ENCODE measurements at places on chromosomes 5 and 9. TPM values are rescaled to one million over a fixed set of nuclear protein-coding genes. Genes with fewer than 3 reads are reported as not detected.

HTR1A gene
- not detected for total RNA-seq

NELFB gene
- total RNA-seq, result 20.9 TPM

MZB1 gene
- 2.9 TPM for total RNA-seq

PAEP gene
- total RNA-seq, result not detected

ORM2 gene
- not detected for total RNA-seq

TIMD4 gene
- total RNA-seq, result 3.3 TPM

PCYOX1L gene
- total RNA-seq, result 9.2 TPM

BNC2 gene
- 2.5 TPM for total RNA-seq

PCDHB4 gene
- total RNA-seq, result not detected

SPATA31D4 gene
- not detected for total RNA-seq

TBC1D9B gene
- total RNA-seq, result 36.2 TPM

ZDHHC11B gene
- total RNA-seq, result 0.73 TPM

ECSCR gene
- total RNA-seq, result not detected

C9 gene
- not detected for total RNA-seq

C5orf34 gene
- 1.9 TPM for total RNA-seq

GKAP1 gene
- total RNA-seq, result 8.0 TPM

FCN1 gene
- 1,156 TPM for total RNA-seq

SLCO6A1 gene
- not detected for total RNA-seq

CCIN gene
- total RNA-seq, result 1.0 TPM

ADCY2 gene
- under 0.01 TPM for total RNA-seq

IL9 gene
- total RNA-seq, result not detected

CMBL gene
- 0.10 TPM for total RNA-seq

PCDHGA1 gene
- total RNA-seq, result not detected

PCDHB2 gene
- 0.10 TPM for total RNA-seq

OCLN gene
- 0.10 TPM for total RNA-seq

ARHGAP26 gene
- 53.6 TPM for total RNA-seq

FGD3 gene
- total RNA-seq, result 55.7 TPM

RORB gene
- 0.10 TPM for total RNA-seq

PCDHB6 gene
- not detected for total RNA-seq

ANKRD18B gene
- 1.2 TPM for total RNA-seq

KIF24 gene
- 0.21 TPM for total RNA-seq

ANKRD31 gene
- total RNA-seq, result 0.63 TPM

C9orf153 gene
- total RNA-seq, result 1.9 TPM

CCDC192 gene
- not detected for total RNA-seq

MCC gene
- 1.0 TPM for total RNA-seq

GABBR2 gene
- total RNA-seq, result under 0.01 TPM

IFNA13 gene
- not detected for total RNA-seq

PRDM9 gene
- total RNA-seq, result not detected

MEIKIN gene
- 1.0 TPM for total RNA-seq

ARL14EPL gene
- not detected for total RNA-seq

DNAH5 gene
- total RNA-seq, result not detected

PCDHGB5 gene
- 0.84 TPM for total RNA-seq

C9orf40 gene
- total RNA-seq, result 1.6 TPM

OTULINL gene
- total RNA-seq, result 45.9 TPM

ADAMTSL2 gene
- total RNA-seq, result 0.10 TPM

RFX3 gene
- 11.9 TPM for total RNA-seq

TEX48 gene
- total RNA-seq, result not detected

TMEM174 gene
- total RNA-seq, result not detected

AMACR gene
- total RNA-seq, result 2.0 TPM

MIGA2 gene
- 22.7 TPM for total RNA-seq

TIGD6 gene
- 2.1 TPM for total RNA-seq

TMEM171 gene
- not detected for total RNA-seq

TMC1 gene
- total RNA-seq, result 0.52 TPM

IL33 gene
- total RNA-seq, result not detected

AGXT2 gene
- not detected for total RNA-seq

NR5A1 gene
- not detected for total RNA-seq
